Activated CD8-positive, alpha-beta T cell treated with anti-CD3 and anti-CD28 coated beads for 36 hours (primary cell): ENCODE measurements at places on chromosomes 12 and 14. TPM values are rescaled to one million over a fixed set of nuclear protein-coding genes. Genes with fewer than 3 reads are reported as not detected.

- peaks cover 43% of the 10 kb centered on the region for H3K4me1 ChIP-seq
- H3K36me3 ChIP-seq: peaks cover 32% of the 10 kb centered on the region
- H3K4me3 ChIP-seq: no peak overlapping the region
- no peak overlapping the region for H3K27ac ChIP-seq
- no peaks in the 10 kb centered on the region for H3K27me3 ChIP-seq
Observed at GRCh38 chr12:101813117-101813516, 17.6 kb downstream of the GNPTAB start.

- no peak for DNase-seq
- no peak overlapping the region for H3K27ac ChIP-seq
- no peak overlapping the region for H3K4me3 ChIP-seq
Observed at GRCh38 chr14:102185360-102185759, 45.7 kb downstream of the WDR20 start.

GRCh38 chr12:112126000-112126438, 659 bp downstream of the TRAFD1 start:
- peaks cover 37% of the 10 kb centered on the region for H3K4me1 ChIP-seq
- peak overlapping the region; percentile 75 for H3K27ac ChIP-seq
- peak overlapping the region; percentile 85 for H3K4me3 ChIP-seq
- peak; percentile 20 for DNase-seq

GRCh38 chr14:79543967-79544697, 667.2 kb downstream of the DIO2 start:
- H3K36me3 ChIP-seq: no peaks in the 10 kb centered on the region
- H3K27ac ChIP-seq: no peak overlapping the region

Gene GYS2
- not detected for total RNA-seq

Gene CLEC6A
- not detected for total RNA-seq

Gene LTB4R2
- total RNA-seq: 9.6 TPM

Gene IAPP
- not detected for total RNA-seq
